ENCODE measurements at places on chromosomes 2 and 18.

DNA sequence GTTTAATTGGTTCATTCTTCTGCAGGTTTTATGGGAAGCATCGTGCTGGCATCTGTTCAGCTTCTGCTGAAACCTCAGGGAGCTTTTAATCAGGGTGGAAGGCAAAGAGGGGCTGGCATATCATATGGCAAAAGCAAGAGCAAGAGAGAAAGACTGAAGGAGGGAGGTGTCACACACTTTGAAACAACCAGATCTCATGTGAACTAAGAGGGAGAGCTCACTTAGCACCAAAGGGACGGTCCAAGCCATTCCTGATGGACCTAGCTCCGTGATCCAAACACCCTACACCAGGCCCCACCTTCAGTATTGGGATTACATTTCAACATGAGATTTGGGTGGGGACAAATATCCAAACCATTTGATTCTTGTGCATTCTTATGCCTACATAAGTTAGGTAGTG lies 563.1 kb downstream of the SPAG16 start:
- DNase-seq: no peak

GRCh38 chr18:64799376-64799775 lies 650.5 kb upstream of the LINC00305 start:
- DNase-seq: no peak

- DNase-seq: no peak
Measured at GRCh38 chr18:80202264-80202998, 44.9 kb downstream of the PARD6G start.

DNA sequence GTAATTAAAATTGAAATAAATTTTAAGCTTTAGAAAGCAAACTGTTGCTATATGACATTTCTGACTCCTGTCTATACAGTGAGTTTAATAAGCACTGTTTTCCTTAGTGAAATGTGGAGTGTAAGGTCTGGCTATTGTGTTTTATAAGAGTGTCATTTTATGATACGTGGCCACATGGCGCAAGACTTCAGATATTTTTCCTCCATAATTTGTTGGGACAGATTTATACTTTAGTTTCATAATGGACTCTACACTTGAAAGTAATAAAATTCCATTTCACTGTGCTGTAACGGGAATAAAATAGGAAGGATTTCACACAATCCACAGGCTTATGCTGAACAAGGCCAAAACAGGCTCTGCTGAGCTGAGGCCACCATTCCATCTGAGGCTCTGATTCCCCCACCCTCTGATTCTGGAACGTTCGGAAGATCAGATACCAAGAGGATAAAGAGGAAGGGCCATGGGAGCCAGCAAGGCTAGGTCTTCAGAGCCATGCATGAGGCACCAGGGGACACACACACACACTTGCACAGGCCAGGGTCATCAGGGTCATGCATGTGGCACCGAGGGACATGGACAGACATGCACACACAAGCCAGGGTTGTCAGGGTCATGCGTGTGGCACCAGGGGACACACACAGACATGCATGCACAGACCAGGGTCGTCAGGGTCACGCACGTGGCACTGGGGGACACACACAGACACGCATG lies 35.6 kb downstream of the HDAC4 start:
- no peak for DNase-seq

DNA sequence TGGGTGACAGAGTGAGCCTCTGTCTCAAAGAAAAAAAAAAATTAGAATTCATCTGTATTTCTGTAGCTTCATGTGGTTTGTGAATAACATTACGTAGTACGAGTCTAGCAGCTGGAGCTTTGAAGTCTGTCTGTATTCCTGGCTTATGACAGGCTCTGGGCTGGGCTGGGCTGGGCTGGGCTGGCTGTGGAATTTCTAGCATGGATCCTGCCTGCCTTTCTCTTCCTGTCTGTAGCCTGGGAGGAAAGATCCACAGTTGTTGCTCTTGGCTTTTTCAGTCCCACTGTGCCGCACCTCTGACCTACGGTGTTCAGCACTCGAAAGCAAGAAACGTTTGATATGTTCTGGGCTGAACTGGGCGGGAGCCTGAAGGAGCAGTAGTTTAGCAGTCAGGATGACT lies 55.4 kb downstream of the BOLA3 start:
- no peak for DNase-seq

DNA sequence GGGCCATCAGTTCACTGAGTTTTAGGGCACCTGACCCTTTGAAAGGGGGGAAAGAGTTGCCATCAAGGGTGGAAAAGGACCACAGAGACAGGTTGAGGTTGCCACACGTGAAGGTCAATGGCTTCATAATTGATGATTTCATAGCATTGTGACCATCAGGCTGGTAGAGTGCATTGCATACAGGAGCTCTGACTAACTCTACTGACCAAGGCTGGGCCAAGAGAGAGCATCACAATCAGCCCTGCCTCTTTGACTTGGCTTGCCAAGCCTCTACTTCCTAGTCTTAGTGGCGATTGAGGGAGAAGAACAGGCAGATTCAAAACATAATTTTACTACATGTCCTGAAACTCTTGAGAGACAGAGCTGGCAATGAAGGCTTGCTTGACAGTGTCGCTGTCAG lies 5.8 kb upstream of the TNP1 start:
- no peak for DNase-seq

DNA sequence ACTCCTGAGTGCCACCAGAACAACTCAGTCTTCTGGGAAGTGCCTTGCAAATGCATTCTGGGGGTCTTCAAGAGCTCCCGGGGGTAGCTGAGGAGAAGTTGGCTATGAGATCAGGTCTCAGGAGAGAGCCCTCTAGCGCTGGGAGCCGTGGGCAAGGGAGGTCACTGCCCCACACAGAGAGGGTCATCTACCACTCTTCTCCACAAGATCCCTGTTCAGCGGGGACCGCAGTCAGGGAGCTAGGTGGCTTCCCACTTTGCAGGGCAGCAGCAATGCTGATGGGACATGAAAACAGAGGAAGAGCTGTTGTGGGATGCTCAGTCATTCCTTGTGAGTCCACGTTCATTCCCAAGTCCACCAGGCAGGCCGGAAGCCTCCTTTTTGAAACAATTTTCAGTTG lies 66.6 kb downstream of the ACKR3 start:
- no peak for DNase-seq

All from T-helper 2 cell (primary cell).